Stimulated activated CD8-positive, alpha-beta memory T cell treated with anti-CD3 and anti-CD28 coated beads, Interleukin-15, amount 100 ng/mL, for 48 hours (primary cell): ENCODE measurements at places on chromosomes 4 and X.

DNA sequence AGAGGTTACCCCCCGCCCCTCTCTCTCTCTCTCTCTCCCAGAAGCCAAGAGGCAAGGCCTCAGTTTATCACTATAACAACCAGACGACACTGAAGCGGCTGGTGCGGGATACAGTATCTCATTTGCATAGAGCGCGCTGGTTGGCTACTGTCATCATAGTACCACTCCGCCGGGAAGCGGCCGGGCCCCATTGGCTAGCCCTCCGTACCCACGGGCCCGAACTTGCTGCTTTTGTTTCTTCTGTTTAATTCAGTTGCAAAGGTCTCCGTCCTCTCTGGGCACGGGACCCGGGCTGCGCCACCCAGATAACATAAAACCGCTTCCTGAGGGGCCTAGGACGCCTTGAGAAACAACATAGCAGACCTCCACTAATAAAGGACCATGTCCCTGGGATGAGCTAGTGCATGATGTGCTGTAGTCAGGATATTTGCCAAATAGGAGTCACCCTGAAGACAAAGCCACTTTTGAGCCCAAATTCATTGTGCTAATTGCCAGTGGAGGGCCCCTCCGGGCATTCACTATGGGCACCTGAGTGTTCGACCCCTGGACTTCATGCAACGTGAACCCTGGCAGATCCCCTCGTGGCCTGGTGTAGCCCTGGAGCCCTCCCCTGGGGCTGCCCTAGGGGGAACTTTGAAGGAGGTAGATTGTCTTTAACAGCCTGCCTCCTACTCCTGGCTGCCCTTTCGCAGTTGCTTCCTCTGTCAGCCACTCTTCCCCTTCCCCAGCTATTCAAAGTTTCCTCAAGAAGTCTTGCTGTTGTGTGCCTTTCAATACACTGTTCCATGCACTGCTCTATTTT, at the start of gene PCYT1B:
Gene PCYT1B (minus strand): TSS at position 91 of the 802 bp plus-strand sequence. CDS start 242 bp downstream, outside the sequence.
- peak; percentile 29 for DNase-seq

GRCh38 chrX:118652717-118653116, 74.7 kb upstream of the IL13RA1 start:
- DNase-seq = no peak

DNA sequence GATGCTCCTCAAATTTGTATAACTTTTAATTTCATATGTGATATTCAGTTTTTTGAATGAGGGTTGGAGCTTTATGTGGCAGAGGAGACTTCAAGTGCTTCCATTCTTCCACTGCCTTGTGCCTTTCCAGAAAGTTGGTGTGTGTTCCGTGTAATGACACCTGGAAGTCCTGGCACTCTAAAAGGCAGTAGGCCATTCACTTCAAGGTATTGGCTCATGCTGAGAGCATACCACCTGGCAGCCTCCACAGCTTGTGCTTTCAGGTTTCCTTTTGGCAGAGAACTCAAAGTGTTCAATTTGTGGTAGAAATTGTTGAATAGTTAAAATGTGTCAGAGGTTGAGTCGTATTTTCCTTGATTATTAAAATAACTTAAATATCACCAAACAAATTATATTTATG, 49.6 kb downstream of the GRIA2 start:
- no peak for DNase-seq

GRCh38 chr4:165016971-165017370, 14.8 kb upstream of the TRIM60 start:
- DNase-seq = no peak

DNA sequence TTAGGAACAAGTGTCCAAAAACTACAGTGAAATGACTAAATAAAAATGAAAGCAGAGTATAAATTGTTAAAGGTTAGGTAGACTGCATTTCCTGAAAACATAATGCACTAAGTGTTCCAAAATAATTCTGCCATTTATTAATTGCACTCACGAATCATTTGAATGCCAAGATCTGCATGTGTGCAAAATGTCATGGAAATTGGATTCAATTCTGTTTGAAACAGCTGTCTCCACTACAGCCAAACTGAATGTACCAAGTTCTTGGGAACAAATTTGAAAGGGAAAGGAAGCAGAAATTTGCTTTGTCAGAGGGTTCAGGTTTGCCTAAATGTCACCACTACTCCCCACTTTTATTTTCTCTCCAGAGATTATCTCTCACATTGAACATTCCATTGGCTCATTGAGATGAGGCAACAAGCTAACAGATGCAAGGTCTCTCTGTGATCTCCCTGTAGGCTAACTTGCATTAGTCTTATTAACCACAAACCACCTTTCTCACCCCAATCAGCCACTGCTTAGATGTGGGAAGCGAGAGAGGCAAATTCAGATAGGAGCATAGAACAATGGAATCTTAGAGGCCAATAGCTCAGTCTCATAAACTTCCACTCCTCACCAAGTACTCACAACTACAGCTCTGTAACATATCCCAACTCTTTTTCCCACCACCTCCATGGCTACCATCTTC, 226.6 kb downstream of the KDR start:
- DNase-seq = no peak

- DNase-seq = no peak
Observed at GRCh38 chr4:141011901-141012315, 121.4 kb downstream of the RNF150 start.

- DNase-seq = no peak
Observed at GRCh38 chr4:37927434-37927833, 32.8 kb upstream of the PTTG2 start.

DNA sequence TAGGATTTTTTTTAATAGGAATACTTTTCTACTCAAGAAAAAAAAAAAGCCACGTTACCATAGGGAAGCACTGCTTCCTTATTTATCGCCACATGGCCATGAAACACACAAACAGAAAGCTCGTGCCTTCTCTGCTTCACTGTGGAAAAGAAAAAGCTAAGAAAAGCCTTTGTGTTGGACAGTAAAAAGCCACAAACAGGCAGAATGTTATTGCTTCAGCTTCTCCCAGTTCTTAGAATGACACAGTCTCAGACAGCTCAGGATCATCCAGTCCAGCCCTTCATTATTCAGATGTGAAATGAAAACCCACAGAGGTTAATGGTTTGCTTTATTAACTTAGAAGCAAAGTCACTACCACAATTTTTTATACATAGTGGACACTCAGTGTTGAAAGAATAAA, 181.6 kb upstream of the NOCT start:
- no peak for DNase-seq

DNA sequence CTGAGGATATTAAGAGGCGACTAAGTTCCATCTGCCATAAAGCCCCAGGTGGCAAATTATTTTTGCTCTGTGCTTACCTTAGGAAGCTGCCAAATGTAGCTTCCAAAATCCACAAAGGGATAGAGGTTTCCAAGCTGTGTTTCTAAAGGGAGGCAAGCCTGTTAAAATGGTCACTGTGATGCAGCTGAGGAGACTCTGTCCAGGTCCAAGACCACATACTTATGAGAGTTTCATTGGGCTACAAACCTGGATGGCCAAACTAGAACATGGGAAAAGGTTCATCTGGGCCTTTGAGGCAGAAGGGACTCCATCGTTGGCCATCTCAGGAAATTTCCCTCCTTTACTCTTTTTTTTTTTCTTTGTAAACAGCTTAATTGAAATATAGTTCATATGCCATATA, 306.9 kb upstream of the FGF13 start:
- no peak for DNase-seq

- no peak for DNase-seq
Observed at GRCh38 chr4:74031576-74031975, 6.9 kb downstream of the CXCL3 start.

DNA sequence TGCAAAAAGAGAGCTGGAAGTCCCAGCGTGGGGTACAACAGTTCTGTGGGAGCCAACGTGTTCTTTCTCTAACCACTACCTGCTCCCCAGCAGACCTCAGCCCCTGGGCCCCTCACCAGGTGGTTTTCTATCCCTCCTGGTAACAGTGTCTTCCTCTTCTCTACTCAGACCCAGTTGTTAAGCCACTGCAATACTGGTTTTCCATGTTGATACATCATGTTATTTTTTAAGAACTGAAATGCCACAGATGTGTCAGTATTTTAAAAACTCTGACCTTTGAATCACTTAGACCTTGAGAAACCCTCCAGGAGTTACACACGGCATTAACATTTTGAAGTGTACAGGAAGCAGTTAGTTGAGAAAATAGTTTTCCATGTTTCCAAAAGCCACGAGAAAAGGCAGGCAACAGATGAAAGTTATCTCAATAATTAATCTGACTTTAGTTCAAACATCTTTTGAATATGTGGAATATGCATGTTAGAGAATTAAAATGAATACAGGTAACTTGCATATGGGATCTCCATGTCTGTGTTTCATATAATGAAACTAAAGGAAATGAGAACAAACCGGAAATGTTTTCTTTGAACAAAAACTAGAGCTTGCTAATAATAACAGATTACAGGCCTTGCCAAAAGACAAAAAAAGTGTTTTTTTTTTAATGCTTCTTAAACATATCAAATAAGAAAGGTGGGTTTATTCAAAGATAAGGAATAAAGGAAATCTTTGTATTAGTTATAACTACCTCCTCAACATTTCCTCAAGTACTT, 108.8 kb downstream of the ZNF827 start:
- DNase-seq = peak; percentile 57

DNA sequence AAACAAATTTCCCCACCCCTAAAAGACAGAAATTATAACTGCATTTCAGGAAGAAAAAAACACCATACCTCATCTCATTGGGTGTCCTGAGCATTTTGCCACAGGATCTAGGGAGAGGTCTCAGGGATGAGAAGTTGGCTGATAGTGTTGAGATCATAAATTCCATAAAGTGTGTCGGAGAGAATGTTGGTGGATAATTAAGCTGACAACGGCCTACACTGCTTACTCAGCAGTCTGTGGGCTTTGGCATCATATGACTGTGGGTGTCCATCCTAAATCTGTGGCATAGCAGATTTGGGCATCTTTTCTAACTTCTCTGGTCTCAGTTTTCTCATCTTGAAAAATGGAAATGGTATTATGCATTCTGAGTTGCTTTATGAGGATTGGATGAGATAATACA, 12.3 kb downstream of the CENPVL3 start:
- DNase-seq = no peak

- no peak for DNase-seq
Observed at GRCh38 chrX:137823257-137823656, 257.3 kb downstream of the ZIC3 start.

DNA sequence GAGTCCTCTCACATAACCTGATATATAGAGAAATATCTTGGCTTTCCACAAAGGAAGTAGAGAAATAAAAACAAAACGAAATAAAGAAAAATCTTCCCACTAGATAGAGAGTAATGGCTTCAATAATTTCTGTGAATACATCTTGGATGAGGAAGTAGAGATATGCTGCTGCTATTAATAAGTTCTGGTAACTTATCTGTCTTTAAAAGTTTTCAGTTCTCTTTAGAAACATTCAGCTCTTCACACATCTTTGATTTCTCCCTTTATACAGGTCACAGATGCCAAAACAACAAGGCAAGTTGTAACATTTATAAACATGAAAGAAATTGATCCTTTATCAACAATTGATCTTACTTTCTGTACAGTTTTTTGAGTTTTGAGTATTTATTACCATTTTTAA, 615.8 kb downstream of the TRAM1L1 start:
- DNase-seq = no peak

GRCh38 chr4:137125011-137125410, 407.3 kb downstream of the PCDH18 start:
- no peak for DNase-seq

- no peak for DNase-seq
Observed at GRCh38 chr4:67691328-67691727, 9.6 kb downstream of the UBA6 start.

DNA sequence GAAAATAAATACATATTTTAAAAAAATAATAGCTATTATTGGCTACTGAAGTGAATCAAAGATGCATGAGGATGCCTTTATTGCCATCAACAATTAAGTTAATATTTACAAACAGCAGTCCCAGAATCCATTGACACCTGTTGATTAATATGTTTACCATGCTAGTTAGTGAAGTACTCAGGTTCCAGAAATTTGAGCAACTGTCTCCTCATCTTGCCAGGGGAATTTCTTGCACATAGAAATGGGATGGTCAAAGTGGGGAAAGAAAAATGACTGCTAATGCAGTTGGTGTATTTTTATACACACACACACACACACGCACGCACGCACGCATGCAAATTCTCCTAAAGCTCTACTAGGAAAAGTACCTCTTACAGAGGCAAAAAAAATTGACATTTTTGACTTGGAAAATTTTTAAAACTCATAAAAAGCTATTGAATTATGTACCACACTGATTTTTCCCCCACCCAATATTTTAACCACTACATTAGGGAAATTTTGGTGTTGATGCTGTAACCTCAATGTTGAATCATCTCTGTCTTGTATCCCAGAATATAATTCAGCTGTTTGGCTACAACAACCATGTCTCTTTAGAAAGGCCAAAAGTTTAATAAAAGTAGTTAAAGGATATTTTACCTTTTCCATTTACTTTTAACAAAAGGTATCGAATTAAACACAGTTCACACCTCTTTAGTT, 105.3 kb upstream of the TMEM150C start:
- DNase-seq = no peak
